ENCODE measurements at places on chromosomes 7 and 10.

DNA sequence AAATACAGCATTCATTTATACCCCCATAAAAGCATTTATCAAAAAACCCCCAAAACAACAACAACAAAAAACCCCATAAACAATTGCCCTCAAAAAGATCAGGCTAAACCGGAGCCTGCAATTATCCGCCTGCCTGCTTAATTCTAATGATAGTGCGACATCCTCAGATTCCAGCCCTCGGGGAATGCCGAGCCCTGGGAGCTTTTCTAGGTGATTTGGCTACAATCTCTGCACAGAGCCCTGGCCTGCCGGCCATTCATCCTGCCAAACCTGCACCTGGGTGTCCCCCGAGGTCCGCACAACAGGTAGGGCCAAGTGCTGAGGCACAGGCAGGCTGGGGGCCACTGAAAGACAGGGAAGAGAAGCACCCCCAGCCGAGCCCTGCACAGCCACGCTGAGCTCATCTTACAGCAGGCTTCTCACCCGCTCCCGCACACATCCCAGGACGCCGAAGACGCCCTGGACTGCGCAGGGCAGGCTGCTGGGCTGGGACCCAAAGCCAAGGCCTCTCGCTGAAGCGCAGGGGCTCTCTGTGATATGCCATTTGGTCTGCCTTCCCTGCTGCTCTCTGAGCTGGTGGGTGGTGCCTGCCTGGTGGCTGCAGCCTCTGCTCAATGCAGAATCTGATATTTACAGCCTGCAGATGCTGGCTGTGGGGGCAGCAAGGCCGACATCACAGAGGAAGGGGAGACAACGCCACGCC is 57.5 kb downstream of the CAMK2B start:
- DNase-seq: no peak

DNA sequence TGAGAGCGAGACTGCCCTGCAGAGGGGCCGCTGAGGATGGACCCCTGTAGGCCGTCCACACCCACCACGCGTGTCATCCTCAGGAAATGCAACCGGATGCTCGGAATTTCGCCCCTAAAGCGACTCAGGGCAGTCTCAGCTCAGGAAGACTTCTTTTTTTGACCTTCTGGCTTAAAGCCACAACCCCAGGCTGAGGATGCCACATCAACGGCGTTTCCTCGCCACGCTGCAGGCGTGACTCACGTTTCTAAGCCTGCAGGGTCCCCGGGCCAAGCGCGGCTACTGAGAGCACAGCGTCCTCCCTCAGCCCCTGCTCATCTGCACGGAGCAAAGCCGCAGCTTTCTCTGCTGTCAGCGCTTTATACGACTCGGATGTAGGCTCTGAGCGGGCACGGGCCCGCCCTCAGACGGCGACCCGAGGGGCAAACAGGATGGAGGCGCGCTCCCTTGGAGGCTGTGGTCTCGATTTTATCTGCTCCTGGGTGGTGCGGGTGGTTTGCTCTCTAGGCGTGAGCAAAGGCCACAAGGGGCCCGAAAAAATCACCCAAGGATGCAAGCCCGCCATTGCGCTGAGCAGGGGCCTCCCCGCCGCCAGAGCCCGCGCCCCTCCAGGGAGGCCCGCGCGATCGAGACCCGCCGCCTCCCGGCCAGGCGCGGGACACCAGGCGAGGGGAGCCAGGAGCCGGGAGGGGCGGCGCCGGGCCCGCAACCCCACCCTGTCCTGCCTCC is 726 bp upstream of the INSIG1 start:
- peak; percentile 82 for DNase-seq

DNA sequence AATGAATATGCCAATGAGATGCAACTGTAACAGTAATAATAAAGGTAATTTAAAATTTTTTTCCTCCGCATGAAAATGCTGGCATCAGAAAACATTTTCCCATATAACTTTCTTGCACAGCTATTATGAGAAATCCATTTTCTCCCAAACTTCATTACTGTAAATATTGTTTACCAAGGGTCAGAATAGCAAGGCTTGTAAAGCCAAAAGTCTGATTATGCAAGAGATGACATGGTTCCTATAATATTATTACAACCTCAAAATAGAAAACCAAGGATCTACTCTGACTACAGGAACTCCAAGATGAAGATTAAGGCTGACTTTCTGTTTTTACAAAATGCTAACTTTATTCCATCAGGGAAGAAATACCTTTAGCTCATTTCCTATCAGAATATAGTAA is 162.7 kb upstream of the CDK1 start:
- no peak for DNase-seq

GRCh38 chr7:4715410-4715776 is 33.3 kb downstream of the FOXK1 start:
- no peak for DNase-seq

DNA sequence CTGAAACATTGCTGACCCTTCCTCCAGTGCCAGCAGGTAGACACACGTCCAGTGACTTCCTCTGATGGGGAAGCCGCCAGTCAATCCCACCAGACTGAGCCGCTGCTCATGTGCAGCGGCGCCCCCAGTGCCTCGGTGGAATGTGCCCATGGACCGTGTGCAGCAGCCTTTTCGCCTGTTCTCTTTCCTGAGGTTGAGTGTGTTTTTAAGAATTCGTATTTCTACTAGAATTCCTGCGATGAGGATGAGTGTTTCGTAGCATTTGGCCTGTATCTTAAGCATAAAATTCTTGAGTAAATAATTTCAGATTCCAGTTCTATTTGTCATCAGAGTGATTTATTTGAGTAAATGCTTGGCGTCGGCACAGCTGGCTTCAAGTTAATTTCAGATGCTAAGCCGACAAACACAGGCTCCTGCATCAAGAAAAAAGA is 35.4 kb downstream of the BNIP3 start:
- peak; percentile 96 for DNase-seq

DNA sequence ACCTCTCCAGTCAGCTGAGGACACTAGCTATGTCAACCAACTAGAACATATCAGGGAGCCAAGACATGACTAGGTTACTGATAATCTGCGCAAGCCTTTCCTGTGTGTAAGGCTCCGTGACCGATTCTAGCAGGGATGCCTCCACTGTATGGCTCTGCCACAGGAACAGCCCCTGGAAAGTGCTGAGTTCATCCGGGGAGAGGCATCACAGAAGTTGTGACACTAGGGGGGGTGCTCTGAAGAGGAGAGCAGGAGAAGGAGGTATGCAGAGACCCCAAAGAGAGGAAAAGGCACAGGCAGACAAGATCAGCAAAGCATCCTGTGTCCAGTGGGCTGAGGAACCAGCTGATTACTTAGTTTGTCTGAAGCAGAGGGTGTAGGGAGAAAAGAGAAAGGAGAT is 13.5 kb downstream of the UPP1 start:
- no peak for DNase-seq

DNA sequence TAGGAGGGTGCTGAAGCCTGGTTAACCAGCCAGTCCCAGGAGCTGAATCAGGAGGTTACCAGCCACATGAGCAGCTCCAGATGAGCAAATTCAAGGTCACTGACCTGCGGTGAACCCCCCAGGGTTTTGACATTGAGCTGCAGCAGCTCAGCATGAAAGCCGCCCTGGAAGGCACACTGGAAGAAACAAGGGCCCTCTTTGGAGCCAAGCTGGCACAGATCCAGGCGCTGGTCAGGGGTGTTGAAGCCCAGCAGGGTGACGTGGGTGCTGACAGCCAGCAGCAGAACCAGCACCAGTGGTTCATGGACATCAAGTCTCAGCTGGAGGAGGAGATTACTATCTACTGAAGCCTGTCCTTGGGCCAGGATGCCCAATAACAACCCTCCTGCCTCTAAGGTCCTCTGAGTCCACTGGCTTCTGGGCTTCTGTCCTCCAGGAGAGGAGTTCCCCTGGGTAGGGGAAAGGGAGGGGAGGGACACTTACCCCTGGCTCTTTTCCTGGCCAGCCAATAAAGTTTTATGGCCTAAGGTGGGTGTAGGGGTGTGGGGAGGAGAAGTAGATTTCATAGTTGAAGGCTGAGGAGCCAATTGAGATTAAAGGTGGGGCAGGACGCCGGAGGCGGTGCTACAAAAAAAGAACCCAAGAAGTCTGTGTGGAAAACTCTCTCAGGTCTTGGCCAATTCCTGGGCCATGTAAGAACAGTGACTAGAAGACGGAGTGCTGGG is 29.4 kb upstream of the ATOH7 start:
- DNase-seq: no peak

GRCh38 chr10:129030996-129031843 is 435.8 kb upstream of the MGMT start:
- DNase-seq: peak; percentile 68

- no peak for DNase-seq
Measured at GRCh38 chr7:96832092-96832662, 122.5 kb upstream of the SEM1 start.

DNA sequence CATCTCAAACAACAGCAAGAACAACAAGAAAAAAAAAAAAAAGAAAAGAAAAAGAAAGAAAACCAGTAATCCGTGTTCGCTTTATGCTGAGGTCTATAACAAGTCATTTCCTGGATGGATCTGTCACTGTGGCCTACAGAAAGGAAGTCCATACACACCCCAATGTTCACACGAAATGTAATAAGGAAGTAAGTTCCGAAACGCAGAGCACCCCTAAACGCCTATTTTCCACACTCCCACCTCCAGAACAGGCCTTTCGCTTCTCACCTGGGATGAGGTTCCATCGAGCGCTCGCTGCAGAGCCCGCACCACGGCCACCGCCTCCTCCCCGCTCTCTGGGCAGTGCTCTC is 735 bp downstream of the ZNF394 start:
- DNase-seq: peak; percentile 24

GRCh38 chr10:95229724-95230627 is 35.9 kb downstream of the ACSM6 start:
- DNase-seq: peak; percentile 69

GRCh38 chr10:14349081-14349480 is 18.4 kb upstream of the FRMD4A start:
- no peak for DNase-seq

- no peak for DNase-seq
Measured at GRCh38 chr7:152504367-152504766, 68.6 kb upstream of the KMT2C start.

DNA sequence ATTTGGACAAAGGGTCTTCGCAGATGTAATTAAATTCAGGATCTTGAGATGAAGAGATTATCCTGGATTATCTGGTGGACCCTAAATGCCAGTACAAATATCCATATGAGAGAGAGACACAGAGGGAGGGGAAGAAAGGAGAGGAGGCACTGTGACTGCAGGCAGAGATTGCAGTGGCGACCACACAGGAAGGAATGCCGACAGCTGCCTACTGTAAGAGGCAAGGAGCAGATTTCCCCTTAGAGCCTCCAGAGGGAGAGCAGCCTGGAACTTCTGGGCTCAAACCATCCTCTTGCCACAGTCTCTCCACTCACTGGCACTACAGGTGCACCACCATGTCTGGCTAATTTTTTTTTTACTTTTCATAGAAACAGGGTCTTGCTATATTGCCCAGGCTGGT is 152.3 kb downstream of the SDK1 start:
- DNase-seq: no peak

GRCh38 chr10:20034732-20035131 is 218.5 kb downstream of the PLXDC2 start:
- no peak for DNase-seq

- DNase-seq: no peak
Measured at GRCh38 chr10:48511875-48512231, 93.0 kb downstream of the ARHGAP22 start.

DNA sequence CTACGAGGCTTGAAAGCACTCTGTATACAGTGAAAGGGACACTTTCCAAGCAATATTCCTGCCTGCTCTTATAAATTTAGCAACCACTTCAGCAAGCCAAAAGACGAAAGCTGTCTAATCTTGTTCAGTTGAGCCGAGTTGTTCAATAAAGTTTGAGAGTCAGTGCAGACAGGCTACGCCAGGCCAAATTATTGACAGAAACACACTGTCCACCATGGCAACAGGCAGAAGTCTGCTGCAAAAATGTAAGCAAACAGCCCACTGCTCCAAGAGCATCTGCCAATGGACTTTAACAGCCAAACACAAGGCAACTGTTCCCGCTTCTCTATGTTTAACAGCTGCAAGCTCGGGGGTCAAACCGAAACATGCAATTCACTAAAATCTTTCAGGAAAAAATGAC is 85.7 kb downstream of the GLI3 start:
- DNase-seq: peak; percentile 22

DNA sequence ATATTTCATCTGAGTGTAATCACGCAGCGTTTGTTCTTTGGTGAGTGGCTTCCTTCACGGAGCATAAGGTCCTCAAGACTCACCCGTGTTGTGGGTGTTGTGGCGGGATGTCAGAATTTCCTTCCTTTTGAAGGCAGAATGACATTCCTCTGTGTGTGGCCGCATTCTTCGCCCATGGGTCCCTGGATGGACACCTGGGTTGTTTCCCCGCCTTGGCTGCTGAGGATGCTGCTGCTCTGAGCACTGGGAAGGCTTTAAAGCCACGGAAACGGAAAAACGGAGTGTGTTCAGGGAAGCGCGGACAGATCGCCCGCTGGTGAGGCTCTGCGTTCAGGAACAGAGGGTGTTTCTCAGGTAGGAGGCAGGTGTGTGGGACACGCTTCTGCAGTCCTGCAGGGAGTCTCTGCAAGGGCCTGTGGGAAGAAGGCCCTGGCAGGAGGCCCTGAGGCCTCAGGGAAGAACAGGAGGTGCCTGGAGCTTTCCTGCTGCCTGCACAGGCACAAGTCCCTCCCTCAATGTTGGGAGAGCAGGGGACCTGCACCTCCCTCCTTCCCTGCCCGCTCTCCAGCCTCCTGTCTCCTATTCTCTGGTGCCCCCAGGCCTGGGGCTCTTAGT is 35.7 kb upstream of the SHH start:
- DNase-seq: no peak

GRCh38 chr10:88116971-88117626 is 253.7 kb downstream of the PTEN start:
- DNase-seq: no peak

DNA sequence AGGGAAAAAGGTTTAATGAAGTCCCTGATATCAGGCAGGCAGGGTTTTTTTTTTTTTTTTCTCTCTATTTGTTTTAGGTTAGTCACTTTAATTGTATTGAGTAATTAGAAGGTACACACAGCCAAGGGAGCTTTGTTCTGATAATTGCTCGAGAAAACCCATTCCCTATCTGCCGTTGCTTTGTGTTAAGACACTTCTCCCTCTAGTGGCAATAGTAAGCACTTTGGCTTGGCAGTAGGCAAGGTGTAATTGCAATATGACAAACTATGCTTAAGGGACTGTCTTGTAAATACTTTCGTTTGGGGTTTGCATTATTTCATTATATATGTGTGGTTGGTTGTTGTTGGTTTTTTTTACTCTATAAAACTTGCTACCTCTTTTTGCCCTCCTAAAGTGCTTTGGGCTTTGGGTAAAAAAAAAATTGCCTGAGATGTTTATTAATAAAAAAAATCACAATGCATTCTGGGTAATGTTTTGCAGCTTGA is 113.4 kb downstream of the BTRC start:
- DNase-seq: peak; percentile 40
